ENCODE measurements at places on chromosomes 4 and X.

DNA sequence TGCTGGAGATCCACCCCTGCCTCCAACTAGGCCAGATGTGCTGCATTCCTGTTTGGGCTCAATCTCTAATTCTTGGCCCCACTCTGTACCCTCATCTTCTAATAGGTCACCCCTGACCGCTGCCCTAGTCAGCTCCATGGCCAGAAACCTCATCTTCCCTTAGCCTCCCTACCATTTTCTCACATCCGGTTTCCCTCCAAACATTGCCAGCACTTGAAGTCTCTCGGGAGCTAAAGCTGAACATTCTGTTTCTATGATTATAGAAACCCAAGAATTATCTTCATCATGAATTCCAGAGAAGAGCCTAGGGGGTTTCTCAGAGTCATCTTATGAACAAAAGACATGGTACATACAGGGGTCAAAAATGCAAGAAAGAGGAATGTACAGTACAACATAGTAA lies 179.7 kb downstream of the AMELX start:
- DNase-seq: no peak

DNA sequence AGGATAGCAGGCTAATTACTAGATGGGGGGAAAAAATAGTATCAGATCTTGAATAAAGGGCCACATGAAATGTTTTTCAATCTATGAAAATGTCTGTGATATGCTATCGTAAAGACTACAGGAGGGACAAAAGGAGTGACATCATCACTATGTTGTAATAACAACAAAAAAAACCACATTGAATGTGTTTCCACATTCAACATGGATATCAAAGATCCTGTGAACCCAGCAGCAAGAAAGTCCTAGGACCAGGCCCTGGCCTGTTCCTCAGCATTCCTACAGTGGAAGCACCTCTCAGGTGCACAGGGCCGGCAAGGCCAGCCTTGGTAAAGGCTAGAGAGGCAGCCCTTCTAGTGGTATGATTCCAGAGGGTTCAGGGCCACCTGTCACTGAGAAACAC lies 118.3 kb downstream of the RELL1 start:
- DNase-seq: no peak

- DNase-seq: no peak
Measured at GRCh38 chr4:140742838-140743193, 13.4 kb downstream of the TBC1D9 start.

DNA sequence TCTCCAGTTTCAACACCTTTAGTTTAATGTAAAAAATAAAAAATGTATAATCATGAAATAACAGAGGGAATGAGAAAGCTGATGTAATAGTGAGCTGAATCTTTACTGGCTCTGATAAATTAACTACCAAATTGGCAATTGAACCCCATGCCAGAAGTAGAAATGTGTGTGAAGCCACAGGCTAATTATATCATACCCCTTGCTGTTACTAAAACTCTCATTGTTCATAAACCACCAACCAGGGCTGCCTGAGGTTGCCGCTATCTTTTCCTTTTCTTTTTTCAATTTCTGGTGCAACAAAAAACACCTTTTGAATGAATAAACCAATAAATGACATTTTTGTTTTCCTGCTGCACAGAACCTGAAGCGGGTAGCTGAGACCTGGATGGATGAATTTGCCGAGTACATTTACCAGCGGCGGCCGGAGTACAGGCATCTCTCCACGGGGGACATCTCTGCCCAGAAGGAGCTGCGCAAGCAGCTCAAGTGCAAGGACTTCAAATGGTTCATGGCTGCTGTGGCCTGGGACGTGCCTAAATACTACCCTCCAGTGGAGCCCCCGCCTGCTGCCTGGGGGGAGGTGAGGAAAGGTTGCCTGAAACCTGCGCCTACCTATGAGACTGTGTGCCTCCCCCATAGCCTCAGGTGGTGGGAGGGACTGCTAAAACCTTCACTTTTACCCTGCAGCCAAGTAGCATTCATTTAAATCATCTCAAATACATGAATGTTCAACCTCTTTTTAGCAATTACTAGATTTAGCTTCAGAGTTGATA lies 216.7 kb upstream of the GALNT7 start:
- DNase-seq: no peak

- DNase-seq: no peak
Measured at GRCh38 chr4:177322881-177323280, 13.2 kb downstream of the NEIL3 start.

GRCh38 chrX:56766554-56767347 lies 37.7 kb downstream of the NBDY start:
- no peak for DNase-seq

GRCh38 chr4:154441982-154442381 lies 49.6 kb downstream of the DCHS2 start:
- DNase-seq: no peak

GRCh38 chr4:117412661-117413060 lies 327.3 kb upstream of the TRAM1L1 start:
- no peak for DNase-seq

GRCh38 chrX:109728173-109728535 lies 4.9 kb downstream of the ACSL4 start:
- no peak for DNase-seq

GRCh38 chr4:84499624-84499982 lies 511 bp upstream of the NKX6-1 start:
- DNase-seq: no peak

- peak; percentile 68 for DNase-seq
Measured at GRCh38 chrX:19747652-19748610, 139.5 kb downstream of the SH3KBP1 start.

DNA sequence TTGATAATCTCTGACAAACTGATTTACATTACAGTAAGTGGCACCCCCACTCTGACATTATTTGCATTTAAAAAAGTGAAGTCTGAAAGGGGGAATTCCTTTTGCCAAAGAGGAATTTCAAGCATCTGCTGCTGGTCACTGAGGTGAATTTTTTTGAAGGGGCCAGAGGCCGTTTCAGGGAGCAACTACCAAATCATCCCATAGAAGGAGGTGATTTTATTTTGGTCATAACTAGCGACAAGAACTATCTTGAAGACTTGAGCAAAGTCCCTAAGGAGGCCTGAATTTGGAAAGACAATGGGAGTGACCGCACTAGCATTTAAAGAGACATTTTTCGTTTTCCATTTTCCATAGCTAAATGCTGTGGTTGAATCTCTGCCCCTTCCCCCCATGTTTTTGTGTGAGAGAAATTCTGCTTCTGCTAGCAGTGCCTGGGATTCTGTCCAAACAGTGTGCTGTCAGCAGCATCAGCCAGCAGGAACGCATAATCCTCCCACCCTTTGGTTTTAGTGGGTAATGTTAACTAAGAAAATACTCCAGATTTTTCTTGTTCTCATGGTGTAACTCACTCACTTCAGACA lies 110.1 kb upstream of the MED14 start:
- DNase-seq: no peak

GRCh38 chrX:10233696-10234095 lies 76.9 kb downstream of the CLCN4 start:
- no peak for DNase-seq

- no peak for DNase-seq
Measured at GRCh38 chr4:98516441-98517217, 141.8 kb downstream of the TSPAN5 start.

- DNase-seq: no peak
Measured at GRCh38 chrX:41588271-41588670, 100.5 kb upstream of the GPR34 start.

All from stimulated activated naive CD8-positive, alpha-beta T cell treated with anti-CD3 and anti-CD28 coated beads, Interleukin-15, amount 100 ng/mL, for 72 hours (primary cell).